ENCODE measurements at places on chromosomes 5 and 9. TPM values are rescaled to one million over a fixed set of nuclear protein-coding genes. Genes with fewer than 3 reads are reported as not detected.

DNA sequence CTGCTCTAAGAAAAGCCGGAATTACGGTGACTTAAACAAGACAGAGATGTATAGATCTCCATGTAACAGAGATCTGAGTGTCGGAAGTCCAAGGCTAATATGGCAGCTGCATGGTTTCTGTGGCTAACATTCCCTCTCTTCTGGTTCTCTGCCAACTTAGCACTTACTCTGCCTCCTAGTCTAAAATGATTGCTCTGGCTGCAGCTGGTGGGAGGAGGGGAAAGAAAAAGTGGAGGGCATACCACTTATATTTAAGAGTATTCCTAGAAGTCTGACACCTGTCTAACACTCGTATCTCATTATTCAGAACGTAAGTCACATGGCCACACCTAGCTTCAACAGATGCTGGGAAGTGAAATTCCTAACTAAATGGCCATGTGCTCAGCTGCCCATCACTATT lies 551.5 kb upstream of the TLE4 start:
- no peak for DNase-seq

- DNase-seq = no peak
Measured at GRCh38 chr5:131769336-131769735, 27.5 kb downstream of the FNIP1 start.

GRCh38 chr5:78354066-78354670 lies 6.2 kb upstream of the SCAMP1 start:
- no peak for DNase-seq

- no peak for DNase-seq
Measured at GRCh38 chr5:159933531-159934485, 17.5 kb downstream of the ADRA1B start.

DNA sequence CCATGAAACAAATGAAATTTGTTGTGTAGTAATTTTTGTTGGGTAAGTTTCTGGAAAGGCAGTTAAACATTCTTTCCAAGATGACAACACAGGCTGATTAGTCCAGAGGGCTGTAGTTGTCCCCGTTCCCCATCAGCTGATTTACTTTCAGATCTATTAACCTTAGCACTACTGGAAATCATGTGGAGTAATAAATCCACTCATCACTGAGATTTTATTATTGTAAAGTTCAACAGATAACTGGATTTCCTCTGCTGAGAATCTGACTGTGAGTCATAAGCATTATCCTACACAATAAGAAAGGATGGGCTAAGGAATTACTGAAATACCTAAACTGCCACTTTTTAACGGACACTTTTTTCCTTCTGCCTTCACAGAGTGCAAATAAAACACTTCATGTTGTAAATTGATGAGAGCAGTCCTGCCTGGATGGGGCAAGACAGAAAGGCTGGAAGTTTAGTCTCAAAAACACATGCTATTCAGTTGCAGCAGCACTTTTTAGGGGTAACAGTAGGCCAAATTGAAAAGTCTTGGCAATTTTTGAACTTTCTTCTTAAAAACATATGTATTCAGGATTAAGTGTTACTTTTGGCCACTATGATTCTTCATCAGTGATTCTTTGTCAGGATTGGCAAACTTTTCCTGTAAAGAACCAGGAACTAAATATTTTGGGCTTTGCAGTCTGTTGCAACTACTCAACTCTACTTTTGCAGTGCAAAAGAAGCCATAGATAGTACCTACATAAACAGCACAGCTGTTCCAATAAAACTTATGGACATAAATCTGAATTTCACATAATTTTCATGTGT lies 7.0 kb downstream of the STOM start:
- DNase-seq = no peak

- no peak for DNase-seq
Measured at GRCh38 chr5:21238786-21239185, 1250.8 kb upstream of the CDH18 start.

- DNase-seq = no peak
Measured at GRCh38 chr5:98066910-98067309, 706.6 kb upstream of the RGMB start.

DNA sequence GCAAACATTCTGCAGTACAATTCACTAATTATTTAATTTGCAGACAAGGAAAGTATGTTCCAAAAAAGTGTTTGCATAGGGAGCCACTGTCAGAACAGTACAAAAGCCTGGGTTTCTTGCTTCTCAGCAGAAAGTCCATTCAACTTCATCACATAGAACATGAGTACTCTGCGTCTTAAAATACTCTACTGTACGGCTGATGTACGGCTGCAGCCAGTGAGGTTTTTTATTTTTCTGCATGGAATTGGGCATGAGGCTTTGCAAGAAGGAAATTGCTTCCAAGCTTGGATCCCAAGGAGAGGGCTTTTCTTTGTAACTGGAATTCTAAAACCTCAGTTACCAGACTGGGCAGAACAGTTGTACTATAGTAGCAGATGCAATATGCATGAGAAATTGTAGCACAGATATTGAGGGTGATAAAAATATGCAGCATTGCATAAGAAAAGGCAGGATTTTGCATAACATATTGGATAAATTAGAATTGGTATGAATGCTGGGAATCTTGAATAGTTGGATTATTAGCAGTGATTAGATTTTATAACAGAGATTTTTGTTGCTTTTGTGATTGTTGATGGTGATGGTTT lies 178.1 kb upstream of the CDH9 start:
- no peak for DNase-seq

- DNase-seq = no peak
Measured at GRCh38 chr5:131854134-131854533, 57.3 kb upstream of the FNIP1 start.

DNA sequence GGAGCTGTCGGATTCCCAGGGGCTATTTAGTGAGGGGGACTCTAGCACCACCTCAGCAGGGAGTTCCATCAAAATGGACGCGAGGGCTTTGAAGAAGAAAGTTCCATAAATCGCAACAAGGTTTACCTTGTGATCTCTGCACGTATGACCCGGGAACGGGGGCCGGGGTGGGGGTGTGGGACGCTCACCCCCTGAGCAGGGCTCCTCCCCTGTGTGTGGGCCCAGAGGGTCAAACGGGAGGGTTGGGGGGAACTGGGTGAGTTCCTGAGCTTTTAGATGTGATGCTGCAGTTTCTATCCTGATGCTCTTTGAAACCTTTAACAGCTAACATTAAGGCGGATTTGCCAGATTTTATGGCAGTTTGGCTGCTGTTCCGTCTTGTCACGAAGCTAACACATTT lies 18.9 kb upstream of the LRRC14B start:
- no peak for DNase-seq

- no peak for DNase-seq
Measured at GRCh38 chr5:116480894-116481510, 93.6 kb downstream of the SEMA6A start.

DNA sequence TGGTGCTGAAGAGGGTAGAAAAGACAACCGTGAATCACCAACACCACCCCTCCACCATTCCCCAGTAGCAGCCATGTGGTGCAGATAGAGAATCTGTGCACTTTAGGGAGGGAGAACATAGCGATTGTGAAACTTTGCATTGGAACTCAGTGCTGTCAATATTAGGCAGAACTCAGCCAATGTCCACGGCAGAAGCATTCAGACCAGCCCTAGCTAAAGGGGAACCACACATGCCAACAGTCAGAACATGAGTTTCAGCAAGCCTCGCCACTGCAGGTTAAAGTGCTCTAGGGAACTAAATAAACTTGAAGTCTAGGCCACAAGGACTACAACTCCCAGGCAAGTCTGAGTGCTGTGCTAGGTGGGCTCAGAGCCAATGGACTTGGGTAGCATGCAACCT lies 38.5 kb upstream of the DEPDC1B start:
- DNase-seq = no peak

DNA sequence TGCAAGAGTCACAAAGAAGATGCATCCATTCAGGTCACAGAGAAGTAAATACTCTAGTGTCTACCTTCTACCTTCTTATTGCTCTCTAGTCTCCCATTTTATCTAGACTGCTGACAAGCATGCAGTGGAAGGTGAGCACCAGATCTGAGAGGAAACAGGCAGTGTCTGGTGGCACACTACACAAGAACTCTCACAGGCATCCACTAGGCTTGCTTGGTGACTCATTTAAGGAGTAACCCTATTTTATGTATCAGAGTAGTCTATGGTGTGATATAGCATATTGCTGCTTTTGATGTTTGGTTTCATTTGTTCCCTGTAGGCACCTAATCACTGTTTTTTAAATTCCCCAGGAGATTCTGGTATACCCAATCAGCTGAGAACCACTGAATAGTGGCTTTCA lies 1.6 kb upstream of the THBS4 start:
- DNase-seq = no peak

GRCh38 chr5:173341961-173342430 lies 13.8 kb upstream of the STC2 start:
- no peak for DNase-seq

DNA sequence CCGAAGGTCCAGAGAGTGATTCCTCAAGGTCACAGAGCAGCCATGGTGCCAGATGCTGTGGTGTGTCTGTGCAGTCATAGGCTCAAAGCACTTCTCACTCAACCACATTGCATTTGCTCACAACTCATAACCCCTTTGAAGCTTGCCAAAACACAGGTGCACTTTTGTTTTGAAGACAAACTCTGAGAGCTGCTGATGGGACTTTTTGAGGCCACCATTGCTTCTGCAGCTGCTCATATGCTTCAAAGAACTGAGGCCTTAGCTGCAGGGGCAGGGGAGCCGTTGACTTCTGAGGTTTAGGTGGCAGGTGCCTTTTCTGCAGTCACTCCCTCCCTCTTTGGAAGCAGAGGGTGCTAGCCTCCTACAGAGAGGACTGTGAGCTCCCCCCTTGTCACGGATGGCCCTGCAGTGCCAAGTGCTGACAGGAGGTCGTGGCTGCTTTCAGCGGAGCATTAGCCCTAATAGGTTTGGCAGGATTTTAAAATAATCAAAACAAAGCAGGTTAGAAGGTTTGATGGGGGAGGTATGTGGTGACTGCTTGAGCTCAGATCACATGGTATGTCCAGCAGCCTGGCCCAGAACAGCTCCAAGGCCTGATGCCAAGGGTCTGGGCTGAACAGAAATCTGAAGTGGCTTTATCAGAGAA lies 232.1 kb downstream of the MAN2A1 start:
- no peak for DNase-seq

- no peak for DNase-seq
Measured at GRCh38 chr9:15553528-15553898, 670 bp downstream of the CCDC171 start.

Gene EXOSC2
- total RNA-seq = 54.4 TPM

Gene NEURL1B
- 11.7 TPM for total RNA-seq

Gene OMD
- total RNA-seq = not detected

Gene MED7
- 11.1 TPM for total RNA-seq

Gene PCDHB8
- total RNA-seq = 2.4 TPM

Gene SVEP1
- total RNA-seq = 45.2 TPM

Gene SPINK7
- not detected for total RNA-seq

Gene DPYSL3
- 165 TPM for total RNA-seq

Measured in mesothelial cell of epicardium (in vitro differentiated cells).